ENCODE measurements at places on chromosomes 6 and 20. TPM values are rescaled to one million over a fixed set of nuclear protein-coding genes. Genes with fewer than 3 reads are reported as not detected.
A peak's percentile ranks its signal among the peaks of the same experiment; 100 is the strongest.

The DEFB132 gene
- not detected for total RNA-seq

- no peak for DNase-seq
Observed at GRCh38 chr20:22447447-22447778, 137.0 kb downstream of the FOXA2 start.

GRCh38 chr6:42786525-42786985 lies 4.7 kb downstream of the BICRAL start:
- DNase-seq: no peak

DNA sequence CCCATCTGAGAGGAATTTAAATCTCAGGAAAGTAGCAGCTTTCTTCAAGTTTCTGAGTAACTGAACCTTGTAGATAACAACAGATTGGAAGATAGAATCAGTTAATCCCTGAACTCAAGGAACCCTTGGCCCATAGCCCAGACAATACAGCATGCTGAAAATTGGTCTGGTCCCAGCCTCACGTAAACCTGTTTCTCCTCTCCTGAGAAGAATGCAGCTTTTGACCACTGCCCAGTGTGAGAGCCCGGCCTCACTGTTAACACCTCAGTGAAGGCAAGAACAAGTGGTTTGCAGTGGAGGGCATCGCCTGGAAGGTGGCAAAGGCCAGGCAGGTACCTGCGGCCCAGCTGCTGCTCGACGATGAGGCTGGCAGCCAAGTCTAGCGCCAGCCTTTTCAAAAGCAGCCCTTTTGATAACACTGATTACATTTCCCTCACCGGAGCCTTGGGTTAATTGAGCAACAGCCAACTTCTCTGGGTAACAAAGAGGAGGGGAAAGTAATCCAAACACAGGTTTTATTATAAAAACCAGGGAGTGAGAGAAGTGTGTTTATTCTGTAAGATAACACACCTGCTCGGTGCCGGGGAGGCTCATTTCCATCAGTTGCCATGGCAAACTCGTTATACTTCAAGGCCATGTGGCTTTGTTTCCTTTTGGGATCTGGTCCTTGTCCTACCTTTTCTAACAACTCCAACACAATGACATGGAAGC lies 54.0 kb downstream of the TRAF3IP2 start:
- peak; percentile 42 for DNase-seq

DNA sequence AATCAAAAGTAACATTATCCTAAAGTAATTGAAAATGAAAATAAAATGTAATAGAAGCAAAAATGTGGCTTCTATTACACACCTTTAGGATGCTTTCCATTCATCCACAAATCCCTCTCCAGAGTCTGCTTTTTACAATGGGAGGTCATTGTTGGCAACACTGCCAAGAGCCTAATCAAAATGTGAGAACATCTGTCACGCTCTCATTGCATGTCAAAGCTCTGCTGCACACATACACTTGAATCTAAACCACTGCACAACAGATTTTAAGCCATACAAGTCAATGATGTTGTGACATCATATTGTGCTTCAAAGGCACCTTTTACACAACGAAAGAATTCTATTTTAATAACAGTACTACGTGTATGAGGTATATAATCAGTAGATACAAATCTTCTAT lies 82.1 kb downstream of the PREP start:
- no peak for DNase-seq

DNA sequence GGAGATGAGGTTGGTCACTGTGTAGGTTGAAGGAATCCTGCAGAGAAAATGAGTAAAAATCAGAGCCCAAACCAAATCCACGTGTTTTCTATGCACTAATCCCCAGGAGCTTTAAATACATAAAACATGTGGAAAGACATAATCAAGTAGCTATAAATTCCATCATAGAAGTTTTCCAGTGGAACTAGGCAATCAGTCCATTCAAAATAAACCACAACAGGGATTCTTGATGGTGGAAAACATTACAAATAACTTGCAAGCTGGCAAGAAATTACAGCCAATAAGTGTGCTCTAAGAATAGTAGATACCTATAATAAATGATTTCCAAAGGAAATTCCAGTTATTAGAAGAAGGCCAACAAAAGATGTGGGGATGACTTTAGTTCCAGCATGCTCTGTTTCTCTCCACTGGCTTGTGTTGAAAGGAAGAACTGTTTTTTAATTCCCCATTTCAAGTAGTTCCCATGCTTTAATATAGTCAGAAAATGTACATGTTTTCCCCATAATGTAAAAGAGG lies 49.8 kb upstream of the ADGRG6 start:
- no peak for DNase-seq

The SRF gene
- total RNA-seq: 17.5 TPM

DNA sequence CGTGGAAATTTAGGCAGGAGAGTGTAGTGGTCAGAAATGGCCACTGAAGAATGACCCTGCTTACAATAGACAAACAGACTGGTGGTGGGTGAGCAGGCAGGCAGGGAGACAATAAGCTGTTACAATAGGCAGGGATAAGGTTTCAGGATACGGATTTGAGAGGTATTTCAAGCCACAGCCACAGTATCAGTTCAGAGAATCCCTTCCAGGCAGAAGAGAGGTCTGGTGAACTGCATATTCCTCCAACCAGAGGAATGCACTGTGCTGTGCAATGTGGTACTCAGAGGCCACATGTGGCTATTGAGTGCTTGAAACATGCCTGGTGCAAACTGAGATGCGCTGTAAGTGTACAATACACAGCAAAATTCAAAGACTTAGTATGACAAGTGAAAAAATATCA lies 20.6 kb downstream of the RMND1 start:
- no peak for DNase-seq

- DNase-seq: no peak
Observed at GRCh38 chr6:7703148-7703680, 22.7 kb upstream of the BMP6 start.

DNA sequence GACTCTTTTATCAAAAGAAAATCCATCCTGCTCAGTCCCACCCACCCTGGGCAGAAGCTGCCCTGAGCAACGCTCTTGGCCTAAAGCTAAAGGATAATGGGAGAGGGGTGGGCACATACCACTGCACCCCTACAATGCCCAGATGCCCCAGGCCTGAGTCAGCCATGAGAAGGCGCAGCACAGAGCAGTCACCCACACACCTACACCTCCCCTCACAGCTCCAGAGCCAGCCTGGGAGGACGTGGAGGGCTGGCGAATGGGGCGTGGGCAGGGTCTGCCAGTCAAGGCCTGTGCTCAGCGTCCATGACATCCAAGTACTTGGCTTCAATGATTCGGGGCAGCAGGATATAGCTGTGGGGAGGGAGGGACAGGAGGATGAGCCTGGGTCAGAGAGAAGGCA lies 11.5 kb downstream of the SLC4A11 start:
- DNase-seq: no peak

GRCh38 chr20:36808317-36809257 lies 35.0 kb upstream of the DSN1 start:
- DNase-seq: peak; percentile 57

GRCh38 chr20:38863024-38863851 lies 57.7 kb downstream of the PPP1R16B start:
- no peak for DNase-seq

DNA sequence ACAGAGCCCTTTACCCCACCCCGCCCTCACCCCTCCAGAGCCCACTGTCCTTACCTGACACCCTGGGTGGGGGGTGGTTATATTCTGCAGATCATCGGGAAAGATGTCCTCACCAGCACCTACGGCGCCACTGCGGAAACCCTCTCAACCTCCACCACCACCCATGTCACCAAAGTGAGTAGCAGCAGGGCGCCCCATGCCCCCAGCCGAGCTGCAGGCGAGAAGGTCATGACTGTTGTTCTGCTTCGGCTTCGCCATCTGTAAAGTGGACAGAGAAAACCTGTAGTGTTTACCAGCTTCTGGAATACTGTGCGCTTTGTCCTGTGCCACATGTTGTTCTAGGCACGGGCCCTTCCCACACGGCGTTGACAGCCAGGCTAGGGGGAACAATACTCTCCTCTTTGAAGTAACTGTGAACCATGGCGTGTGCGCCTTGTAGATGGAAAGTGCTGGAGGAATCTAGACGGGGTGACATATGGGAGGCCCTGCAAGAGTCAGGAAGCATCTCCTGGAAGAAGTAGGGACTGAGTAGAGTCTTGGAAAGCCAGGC lies 16.5 kb upstream of the AAR2 start:
- DNase-seq: no peak

Measured in fibroblast of the aortic adventitia (primary cell).